Omental fat pad (tissue), 4 donors: ENCODE measurements at places on chromosomes 4 and X. TPM values are rescaled to one million over a fixed set of nuclear protein-coding genes. Genes with fewer than 3 reads are reported as not detected.

GRCh38 chrX:46573331-46573891, at the start of gene CHST7:
TSS of gene CHST7 (plus strand) at chrX:46573765. CDS start at chrX:46573932, 167 bp downstream.
- no peak for DNase-seq

GRCh38 chr4:46329118-46329976, 60.6 kb downstream of the GABRA2 start:
- DNase-seq, result no peak

DNA sequence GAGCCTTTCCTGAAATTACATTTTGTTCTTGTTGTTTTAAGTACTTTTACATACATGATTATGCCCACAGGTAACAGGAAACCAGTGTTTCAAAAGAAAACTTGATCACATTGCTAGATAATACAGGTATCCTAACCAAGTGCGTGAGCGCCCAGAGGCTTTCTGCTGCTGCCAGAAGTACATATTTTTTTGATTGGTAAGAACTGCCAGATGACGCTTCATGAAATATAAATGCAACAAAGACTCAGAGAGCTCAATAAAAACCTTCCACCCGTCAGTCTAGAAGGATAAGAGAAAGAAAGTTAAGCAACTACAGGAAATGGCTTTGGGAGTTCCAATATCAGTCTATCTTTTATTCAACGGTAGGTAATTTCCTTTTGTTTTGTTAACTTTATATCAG, at the start of gene EPGN:
TSS of gene EPGN (plus strand) at position 256 of the 400 bp plus-strand sequence. CDS start at position 320, 64 bp downstream.
- no peak for DNase-seq

GRCh38 chr4:93467484-93468155, 360.9 kb upstream of the ATOH1 start:
- DNase-seq, result no peak

DNA sequence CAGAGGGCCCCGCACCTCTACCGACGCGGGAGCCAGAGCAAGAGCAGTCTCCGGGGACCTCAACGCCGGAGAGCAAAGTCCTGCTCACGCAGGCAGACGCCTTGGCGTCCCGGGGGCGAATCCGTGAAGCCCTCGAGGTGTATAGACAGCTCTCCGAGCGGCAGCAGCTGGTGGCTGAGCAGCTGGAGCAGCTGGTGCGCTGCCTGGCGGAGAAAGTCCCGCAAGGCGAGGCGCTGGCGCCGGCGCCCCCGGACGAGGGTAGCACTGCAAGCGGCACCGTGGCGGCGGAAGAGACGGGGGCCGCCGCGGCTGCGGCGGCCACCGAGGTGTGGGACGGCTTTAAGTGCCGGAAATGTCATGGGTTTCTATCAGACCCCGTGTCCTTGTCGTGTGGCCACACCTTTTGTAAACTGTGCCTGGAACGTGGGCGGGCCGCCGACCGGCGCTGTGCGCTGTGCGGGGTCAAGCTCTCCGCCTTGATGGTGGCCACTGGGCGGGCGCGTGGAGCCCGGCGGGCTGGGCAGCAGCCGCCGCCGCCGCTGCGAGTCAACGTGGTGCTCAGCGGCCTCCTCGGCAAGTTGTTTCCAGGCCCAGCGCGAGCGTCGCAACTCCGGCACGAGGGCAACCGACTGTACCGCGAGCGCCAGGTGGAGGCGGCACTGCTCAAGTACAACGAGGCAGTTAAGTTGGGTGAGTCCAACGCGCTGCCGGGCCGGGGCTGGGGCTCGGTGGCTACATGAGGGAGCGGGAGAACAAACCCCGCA, 672 bp downstream of the LONRF3 start:
- no peak for DNase-seq

GRCh38 chrX:31038575-31039326, 33.1 kb downstream of the FTHL17 start:
- DNase-seq, result no peak

GRCh38 chr4:165709973-165710526, 163.0 kb upstream of the TLL1 start:
- no peak for DNase-seq

DNA sequence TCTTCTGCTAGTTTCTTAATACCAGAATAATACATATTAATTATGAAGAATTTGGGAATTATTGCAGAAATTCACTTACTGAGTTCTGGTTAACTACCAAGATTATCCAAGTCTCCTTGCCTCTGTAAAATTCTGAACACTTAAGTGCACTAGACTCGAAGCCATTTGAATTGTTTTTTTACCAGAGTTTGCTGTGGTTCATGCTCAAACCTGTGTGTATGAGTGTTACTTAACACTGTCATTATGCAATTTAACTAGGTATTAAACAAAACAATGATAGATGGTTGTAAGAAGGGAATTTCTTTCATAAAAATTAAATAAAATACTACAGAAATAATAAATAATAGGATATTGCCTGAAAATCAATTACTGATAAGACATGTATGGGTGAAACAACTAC, 145.6 kb upstream of the FAT4 start:
- no peak for DNase-seq

- no peak for DNase-seq
Measured at GRCh38 chrX:118420462-118420861, 74.6 kb downstream of the WDR44 start.

GRCh38 chr4:103996064-103996463, 276.3 kb upstream of the TACR3 start:
- DNase-seq, result no peak

- no peak for DNase-seq
Measured at GRCh38 chrX:10611441-10612090, 8.8 kb downstream of the MID1 start.

DNA sequence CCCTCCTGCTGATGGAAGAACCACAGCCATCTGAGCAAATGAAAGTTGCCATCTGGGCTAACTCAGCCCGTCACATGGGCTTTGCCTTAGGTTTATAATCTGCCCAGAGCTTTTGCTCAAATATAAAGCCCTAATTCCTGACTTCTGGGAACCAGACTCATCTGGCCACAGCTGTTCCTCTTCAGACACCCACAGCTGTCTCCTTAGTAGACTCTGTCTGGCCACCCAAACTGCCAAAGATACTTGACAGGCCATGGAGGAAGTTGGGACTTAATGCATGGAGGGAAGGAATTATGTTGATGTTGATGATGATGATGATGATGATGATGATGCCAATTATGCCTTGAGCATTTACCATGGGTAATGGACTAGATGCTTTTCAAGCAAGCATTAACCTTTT, 8.0 kb downstream of the LGI2 start:
- no peak for DNase-seq

GRCh38 chr4:147633113-147633512, 15.9 kb downstream of the TMEM184C start:
- no peak for DNase-seq

GRCh38 chr4:156939801-156940200, 31.8 kb downstream of the PDGFC start:
- no peak for DNase-seq

DNA sequence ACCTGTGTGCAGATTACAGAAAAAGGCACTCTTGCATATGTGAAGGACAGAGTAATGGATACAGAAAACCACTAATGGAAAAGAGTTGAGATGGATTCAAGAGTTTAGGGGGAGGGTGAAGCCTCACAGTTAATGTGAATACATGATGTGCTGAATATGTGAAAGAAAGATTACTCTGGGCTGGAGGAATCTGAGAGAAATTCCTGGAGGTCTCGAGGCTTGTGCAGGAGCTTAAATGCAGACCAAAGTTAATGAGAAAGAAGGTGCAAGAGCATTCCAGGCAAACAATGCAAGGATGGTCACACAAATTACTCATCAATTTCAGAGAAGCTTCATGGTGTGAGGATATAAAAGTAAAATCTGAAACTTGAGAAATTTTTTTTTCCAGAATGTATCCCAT, 768.8 kb downstream of the STPG2 start:
- no peak for DNase-seq

- no peak for DNase-seq
Measured at GRCh38 chrX:97616883-97617530, 733.3 kb downstream of the RPA4 start.

DNA sequence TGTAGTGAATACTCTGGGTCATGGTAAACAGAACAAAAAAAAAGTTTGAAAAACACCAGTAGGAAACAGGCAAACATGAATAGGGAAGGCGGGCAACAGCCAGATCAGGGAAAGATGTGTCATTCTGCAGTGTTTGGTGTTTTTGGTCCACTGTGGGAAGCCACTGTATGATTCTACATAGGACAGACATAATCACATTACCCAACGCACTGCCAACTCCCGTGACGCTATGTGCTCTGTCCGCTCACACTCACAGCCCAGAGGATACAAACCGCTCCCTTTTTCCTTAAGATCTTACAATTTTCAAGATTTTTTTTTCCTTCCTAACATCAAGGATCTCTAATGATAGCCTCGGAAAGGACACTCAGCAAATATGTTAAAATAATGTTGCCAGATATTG, 59.3 kb downstream of the HADH start:
- DNase-seq, result no peak

DNA sequence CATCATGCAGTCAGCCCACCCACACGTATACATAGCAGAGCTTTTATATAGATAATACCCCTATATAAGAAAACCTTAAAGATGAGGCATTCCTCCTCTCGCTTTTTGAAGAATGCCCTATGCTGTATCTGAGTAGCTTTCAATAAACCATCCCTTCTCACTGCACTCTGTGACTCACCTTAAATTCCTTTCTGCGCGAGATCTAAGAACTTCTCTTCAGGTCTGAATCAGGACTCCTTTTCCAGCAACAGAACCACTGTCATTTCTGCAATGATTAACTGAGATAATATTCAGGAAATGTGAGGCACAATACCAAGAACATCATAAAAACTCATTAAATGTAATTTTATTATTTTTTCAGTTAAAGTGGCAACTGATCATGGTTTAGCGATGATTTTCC, 76.4 kb upstream of the DCLK2 start:
- no peak for DNase-seq

The LAP3 gene
- 204 TPM for total RNA-seq

The IRF2 gene
- 33.6 TPM for total RNA-seq

The CYTL1 gene
- total RNA-seq, result 1.1 TPM

The CENPVL2 gene
- total RNA-seq, result not detected

The FMR1NB gene
- not detected for total RNA-seq

The YY2 gene
- total RNA-seq, result 3.0 TPM

The CXCL13 gene
- total RNA-seq, result not detected

The AMTN gene
- not detected for total RNA-seq

The ZIC3 gene
- total RNA-seq, result not detected
